ENCODE measurements at places on chromosomes 2 and 18.

DNA sequence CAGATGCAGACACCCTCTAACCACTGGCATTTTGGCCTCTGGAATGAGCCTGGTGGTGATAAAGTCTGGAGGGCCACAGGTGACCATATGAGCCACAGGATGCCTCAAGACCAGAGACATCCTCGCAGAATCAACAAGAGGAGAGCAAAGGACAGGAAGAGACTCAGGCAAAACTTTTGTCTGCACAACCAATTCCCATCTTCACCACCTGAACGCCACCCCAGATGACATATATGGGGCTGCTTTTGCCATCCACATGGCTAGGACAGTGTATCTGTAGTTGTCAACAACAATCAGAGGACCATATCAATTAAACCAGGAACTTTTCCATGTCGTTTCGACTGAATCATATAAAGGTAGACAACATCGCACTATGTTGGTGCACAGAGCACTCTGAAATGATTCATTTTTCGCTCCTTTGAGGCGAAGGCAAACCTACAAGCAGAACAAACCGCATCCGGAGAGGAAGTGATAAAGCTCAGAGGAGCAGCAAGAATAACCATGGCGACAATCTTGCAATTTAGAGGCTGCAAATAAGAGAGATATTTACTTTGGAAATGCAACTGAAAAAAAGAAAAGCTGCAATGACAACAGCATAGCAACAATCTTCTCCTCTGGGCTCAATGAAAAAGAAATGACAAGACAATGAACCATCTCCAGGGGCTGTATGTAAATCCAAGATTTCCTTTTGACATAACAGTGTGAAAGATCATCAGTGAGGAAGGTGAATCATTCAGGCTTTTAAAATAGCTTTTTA is 204.5 kb downstream of the ARL4C start:
- DNase-seq: no peak

GRCh38 chr18:60339018-60339417 is 33.6 kb downstream of the MC4R start:
- DNase-seq: peak; percentile 77

- DNase-seq: no peak
These were observed 7.5 kb upstream of the HAAO start for GRCh38 chr2:42799881-42800280.

DNA sequence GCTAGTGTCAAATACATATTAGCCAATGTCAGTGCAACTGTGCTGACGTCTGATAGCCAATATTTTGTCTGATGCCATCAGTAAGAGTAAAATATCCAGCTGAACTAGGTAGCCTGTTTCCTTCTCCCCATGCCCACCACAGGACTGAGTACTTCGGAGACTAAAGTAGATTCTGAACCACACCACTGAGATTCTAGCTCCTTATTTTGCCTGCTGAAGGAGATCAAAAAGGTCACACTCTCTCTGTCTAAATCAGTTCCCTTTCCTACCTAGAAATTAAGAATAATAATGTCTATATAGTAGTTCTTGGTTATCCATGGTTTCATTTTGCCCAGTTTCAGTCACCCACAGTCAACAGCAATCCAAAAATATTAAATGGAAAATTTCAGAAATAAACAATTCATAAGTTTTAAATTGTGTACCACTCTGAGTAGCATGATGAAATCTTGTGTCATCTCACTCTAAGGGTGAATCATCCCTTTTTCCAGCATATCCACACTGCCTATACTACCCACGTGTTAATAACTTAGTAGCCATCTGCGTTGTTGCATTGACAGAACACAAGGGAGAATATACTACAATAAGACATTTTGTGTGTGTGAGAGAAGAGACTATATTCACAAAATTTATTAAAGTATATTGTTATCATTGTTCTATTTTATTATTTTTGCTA is 1043.3 kb upstream of the PIK3C3 start:
- peak; percentile 26 for DNase-seq

GRCh38 chr2:191593622-191594385 is 84.1 kb upstream of the NABP1 start:
- DNase-seq: no peak

All from NCI-H69 (cell line).